NCI-H2171 (cell line): ENCODE measurements at places on chromosomes 12 and 14.
A peak's percentile ranks its signal among the peaks of the same experiment; 100 is the strongest.

- peak; percentile 50 for DNase-seq
Measured at GRCh38 chr14:103597623-103598377, 31.2 kb upstream of the KLC1 start.

DNA sequence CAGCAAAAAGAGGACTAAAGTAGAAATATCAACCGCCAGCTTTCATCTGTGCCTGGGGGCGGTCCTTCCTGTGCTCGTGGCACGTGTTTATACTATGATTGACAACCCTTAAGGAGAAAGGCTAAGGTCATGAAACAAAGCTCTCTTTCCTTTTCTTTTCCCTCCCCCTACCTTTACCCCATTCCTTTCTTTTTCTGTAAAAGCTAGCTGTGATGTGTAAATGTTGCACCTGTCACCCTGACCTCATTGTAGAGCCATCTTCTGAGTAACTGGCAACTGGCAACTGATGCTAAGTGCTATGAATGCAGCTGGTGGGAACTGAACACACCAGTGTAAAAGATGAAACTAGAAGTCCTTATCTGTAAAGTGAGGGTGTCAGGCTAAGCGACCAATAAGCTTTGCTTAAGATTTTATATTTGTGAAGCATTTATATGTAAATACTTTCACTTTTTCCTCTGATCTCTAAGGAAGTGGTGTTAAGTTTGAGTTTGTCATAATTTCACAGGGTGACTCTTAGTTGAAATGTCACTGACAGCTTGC lies 102.8 kb upstream of the BCAT1 start:
- DNase-seq: no peak

- DNase-seq: no peak
Measured at GRCh38 chr12:31002999-31003398, 70.7 kb upstream of the DDX11 start.

GRCh38 chr12:101356794-101357193 lies 50.8 kb downstream of the ARL1 start:
- no peak for DNase-seq

- peak; percentile 63 for DNase-seq
Measured at GRCh38 chr14:21852061-21852664, 178.5 kb upstream of the OR4E1 start.

DNA sequence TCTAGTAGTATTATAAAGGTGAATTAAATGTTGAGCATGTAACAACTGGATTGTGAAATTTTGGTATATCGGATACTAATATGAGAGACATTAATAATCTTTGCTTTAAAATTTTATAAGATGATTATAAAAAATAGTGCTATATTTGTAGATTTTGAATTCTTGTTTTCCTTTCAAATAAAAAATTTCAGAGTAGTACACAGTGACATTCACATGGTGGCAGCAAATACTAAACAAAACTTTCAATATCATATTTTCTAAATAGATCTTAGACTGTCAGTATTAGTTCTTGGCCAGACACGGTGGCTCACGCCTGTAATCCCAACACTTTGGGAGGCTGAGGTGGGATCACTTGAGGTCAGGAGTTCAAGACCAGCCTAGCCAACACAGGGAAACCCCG lies 166.0 kb downstream of the NAV3 start:
- no peak for DNase-seq

DNA sequence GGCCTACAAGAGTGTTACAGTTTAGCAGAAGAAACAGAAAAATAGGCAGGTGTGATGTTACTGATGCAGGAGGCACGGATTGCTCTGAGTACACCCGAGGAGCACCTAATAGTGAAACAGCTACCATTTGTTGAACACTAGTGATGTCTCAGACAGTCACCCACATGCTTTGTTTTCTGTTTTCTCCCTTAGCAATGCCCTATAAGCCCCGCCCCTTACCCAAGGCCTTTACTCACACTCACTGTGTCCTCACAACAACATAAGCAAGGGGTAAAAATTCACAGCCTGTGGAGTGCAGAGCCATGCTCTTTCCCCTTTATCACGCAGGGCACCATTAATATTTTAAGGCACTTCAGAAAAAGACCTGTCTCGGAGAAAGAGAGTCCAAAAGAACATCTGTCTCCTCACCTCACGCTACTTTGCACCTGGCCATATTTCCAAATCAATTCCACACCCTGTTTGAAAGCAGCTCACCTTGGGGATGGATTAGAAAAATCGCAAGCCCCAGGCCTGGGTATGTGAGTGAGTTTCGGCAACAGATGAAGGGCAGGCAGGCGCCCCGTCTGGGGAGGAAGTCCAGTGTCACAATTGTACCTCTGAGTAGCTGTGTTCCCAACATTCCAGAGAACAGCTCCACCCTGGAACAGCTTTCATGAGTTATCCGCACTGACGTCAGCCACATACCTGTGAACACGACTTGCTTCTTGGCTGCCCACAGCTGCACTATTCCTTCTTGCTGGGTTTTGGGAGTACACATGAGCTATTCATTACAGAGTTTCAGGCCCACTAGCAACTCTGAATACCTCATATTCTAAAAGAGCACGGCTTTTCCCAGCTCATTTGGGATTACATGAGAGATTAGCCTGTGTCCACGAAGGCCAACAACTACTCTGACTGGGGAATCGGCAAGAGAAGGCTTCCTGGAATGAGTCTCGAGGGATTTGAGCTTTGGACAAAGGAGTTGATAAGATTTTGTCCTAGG lies 26.0 kb downstream of the MAPK1IP1L start:
- DNase-seq: no peak

DNA sequence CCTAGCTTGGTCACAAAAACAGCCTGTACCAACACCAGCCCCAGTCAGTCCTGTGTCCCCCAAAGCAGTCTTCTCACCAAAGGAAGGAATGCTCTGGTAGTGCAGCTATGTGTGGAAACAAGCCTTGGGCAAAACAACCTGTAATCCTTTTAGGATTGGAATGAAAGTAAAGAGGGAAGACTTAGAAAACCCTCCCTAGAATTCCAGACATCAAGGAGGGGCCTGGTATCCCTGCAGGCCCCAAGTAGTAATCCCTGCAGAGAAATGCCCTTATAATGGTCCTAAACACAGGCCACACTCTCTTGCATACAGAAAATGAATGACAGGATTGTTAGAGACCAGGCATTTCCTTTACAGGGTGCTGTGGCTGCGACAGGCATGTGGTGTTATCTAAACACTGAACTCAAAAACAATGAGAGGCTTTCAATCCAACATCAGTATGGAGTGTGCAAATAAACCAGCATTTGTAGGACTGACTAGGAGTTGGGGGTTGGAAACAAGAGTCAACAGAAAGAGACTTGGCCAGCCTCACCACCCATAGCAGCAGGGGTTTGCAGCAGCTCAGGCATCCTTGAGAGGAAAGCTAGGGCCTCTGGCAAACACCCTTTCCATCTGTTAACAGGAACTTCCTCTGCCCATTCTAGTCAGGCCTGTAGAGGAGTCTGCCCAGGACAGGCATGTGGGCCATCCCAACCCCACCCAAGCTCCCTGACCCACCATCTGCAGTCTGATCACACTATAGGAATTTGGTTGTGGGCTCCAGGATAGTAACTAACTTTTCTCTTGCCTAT lies 59.1 kb downstream of the DCAF5 start:
- DNase-seq: no peak

DNA sequence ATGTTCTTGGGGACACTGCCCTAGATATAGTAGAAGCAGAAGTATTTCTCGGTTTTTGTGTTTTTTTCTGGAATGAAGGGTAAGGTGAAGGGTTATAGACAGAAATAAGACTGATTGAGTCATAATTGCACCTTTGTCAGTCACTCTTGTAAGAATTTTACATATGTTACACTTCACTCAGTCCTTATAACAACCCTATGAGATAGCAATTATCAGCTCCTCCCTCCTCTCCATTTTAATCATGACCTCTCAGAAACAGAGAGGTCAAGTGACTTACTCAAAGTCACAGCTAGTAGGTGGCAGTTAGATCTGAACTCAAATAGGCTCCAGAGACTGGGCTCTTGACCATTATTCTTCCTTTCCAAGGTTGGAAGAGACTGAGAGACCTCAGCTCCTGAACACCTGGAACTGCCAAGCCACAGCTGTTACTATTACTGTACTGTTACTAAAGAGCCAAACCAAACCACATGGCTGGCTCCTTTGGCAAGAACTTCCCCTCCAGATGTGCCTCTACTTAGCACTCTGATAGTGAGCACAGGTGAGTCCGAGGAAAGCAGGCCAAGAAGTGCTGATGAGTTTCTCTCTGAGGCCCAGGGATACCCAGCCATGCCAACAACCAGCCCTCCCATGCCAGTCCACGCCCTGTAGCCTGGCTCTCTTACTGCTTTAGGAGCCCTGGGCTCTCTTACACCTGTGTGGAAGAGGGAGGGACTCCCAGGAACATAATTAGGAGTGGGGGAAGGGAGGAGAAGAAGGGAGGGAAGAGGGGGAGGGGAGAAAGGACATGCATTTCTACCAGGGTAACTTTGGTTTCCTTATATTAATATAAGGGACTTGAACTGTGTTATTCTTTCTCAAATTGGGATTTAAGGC lies 121.3 kb downstream of the CRADD start:
- DNase-seq: no peak

DNA sequence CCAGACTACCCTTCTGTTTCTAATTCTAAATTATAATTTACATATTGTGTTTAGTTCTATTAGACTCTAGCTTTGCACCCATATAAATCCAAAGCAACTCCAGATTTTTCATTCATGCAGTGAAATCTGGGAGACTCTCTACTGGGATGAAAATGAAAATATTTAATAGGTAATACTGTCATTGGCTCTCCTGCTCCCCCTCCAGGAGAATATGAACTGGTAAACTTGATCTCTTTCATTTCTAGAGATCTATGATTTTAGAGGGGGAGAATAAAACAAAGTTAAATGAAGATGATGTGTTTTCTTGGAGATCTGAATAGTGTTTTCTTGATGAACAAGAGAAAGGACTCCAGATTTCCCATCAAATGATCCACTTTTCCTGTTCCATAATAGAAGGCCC lies 104.3 kb upstream of the TMCC3 start:
- no peak for DNase-seq

- no peak for DNase-seq
Measured at GRCh38 chr12:123293178-123293760, 21.6 kb upstream of the CDK2AP1 start.

DNA sequence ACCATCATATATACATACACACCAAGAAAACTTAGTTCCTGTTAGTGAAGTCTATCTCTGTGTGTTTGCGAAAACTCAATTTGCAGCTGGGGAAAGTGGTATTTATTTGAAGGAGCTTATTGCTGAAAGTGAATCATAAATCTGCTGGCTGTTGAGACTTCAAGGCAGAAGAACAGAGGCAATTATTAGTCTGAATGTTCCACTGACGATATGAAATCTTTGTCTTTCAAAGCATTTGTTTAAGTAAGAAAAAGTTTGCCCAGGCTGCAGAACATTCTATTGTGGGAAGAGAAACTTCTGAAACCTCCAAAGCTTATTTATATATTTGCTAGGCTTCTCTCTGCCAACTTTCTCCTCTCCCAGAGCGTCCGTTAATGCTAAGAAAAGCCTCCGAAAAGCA lies 255.7 kb upstream of the TMPO start:
- DNase-seq: no peak

DNA sequence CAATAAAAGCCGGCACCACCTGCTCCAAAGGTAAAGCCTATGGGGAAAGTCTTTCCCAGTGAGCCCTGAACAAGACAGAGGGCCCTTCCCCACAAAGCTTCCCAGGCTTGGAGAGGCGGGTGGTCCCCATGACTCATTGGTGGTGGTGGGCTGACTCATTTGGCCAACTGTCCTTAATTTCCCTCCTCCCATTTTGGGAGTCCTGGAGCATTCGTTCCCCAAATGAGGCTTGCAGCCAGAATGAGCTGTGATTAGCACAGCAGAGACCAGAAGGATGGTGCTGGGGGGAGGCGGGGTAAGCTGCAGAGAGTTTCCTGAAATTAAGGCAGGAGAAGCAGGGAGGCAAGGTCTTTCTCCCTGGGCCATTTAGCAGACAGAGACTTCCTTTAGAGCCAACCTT lies 241.7 kb downstream of the DPF3 start:
- DNase-seq: no peak

DNA sequence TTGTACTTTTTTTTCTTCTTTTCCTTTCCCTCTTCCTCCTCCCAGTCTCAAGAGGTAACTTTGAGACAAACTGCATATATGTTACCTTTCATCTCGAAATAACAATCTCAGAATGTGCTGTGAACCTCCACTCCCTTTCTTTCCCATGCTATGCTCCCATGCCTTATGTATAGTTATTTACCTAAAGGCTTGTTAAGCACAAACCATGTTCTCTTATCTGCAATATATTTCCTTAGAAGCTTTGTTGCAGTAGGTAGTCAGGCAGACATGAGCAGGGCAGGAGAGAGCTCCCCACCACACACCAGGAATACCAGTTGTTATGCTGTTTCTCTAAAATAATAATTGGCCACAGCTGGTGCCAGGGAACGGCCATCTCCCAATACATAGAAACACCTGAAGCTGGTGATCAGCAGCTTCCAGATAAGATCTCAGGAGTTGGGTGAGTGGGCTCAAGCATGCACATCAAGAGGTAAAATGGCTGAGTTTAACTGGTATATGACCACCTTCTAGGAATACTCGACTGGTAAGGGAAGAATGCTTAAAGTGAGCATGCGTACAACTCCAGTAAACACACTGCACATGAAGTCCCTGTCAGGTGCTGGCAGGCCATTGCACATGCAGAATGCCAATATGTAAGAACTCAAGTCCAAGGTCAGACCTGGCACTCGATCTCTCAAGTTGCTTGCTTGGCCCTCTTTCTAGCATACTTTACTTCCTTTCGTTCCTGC lies 14.8 kb upstream of the DHRS2 start:
- no peak for DNase-seq

DNA sequence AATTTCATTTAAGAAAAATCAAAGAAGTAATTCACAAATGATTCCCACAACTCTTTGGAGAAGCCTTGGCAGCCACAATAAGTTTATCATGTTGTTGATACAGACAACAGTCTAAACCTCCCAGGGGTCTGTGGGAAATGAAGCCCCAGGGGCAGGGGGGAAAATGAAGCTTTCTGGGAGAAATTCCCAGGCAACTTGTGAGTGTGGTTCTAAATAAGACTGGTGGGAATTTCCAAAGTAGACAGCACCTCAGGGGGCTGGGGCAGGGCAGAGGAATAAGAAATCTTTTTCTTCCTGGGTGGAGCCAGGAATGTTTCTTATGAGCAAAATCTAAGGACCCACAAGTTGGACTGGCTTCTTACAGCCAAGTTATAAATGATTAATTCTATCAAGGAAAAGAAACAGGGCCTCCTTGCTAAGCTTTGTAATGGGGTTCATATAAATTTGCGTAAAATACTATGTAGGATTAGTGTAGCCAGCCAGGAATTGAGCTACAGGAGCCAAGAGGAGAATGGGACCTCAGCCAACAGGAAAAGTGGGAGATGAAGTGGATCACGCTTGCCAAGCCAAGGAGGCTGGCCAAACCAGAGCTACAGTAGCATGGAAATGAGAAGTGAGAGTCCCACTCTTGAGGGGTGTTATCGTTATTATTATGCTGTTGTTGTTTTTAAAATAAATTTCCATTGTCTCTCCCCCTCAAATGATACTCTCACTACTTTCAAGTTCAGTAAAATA lies 182.9 kb upstream of the FAR2 start:
- no peak for DNase-seq

GRCh38 chr12:124152731-124153130 lies 142.2 kb upstream of the RFLNA start:
- no peak for DNase-seq

GRCh38 chr14:100611811-100612480 lies 24.7 kb upstream of the BEGAIN start:
- no peak for DNase-seq

GRCh38 chr14:76077340-76077739 lies 74.4 kb upstream of the GPATCH2L start:
- no peak for DNase-seq

- no peak for DNase-seq
Measured at GRCh38 chr14:53894456-53894855, 62.2 kb downstream of the BMP4 start.

GRCh38 chr14:81275305-81276072 lies 54.7 kb upstream of the GTF2A1 start:
- no peak for DNase-seq

GRCh38 chr12:1367331-1368291 lies 226.8 kb downstream of the FBXL14 start:
- no peak for DNase-seq
